ENCODE measurements at places on chromosomes 1 and 21. TPM values are rescaled to one million over a fixed set of nuclear protein-coding genes. Genes with fewer than 3 reads are reported as not detected.
A peak's percentile ranks its signal among the peaks of the same experiment; 100 is the strongest.

- no peak for DNase-seq
Observed at GRCh38 chr1:234684856-234685255, 74.9 kb upstream of the IRF2BP2 start.

DNA sequence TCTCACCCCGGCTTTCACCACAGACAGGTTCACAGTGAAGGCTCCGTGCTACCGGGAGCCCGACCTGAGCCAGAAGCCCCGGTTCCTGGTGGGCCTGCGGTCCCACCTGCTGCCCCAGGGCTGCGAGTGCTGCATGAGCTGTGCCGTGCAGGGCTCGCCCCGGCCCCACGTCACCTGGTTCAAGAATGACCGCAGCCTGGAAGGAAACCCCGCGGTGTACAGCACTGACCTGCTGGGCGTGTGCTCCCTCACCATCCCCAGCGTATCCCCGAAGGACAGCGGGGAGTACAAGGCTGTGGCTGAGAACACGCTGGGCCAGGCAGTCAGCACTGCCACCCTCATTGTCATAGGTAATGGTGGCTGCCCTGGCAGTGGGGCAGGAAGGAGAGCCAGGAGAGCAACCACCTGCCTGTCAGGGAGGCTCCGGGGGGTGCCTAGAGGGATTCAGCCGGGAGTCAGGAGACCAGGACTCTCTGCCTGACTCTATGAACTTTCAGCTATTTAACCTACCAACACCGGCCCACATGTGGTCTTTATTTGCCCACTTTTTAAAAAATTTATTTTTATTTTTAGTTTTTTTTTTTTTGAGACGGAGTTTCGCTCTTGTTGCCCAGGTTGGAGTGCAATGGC is 36.4 kb downstream of the IGFN1 start:
- no peak for DNase-seq

- DNase-seq = no peak
Observed at GRCh38 chr1:10814976-10815857, 18.8 kb upstream of the CASZ1 start.

GRCh38 chr1:177645491-177646190 is 324.2 kb downstream of the SEC16B start:
- no peak for DNase-seq

DNA sequence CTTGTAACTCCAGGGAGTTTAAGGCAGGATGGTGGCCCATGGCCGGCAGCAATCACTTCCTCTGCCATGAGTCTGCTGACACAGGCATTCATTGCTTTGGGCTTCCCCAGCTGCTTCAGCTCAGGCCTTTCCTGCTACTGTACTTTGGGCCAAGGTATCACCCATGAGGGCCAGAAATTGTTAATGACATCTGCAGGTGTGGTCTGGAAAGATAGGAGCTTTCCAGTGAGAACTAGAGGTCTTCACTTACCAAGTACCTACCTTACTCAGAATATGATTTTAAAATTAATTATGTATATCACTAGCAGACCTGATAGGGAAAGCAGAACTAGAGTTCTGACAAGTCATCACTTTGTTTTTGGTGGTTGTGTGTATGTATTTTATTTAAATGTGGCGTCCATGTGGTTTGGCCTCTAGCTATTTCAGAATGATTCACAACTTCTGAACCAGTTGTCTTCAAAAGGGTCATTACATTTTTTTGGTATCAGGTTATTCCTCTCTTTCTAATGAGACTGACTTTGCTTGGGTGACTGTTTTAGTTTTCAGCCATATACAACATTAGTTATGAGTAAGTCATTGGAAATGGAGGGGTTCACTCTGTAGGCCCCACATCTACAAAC is 2.7 kb downstream of the RGL1 start:
- DNase-seq = peak; percentile 74

DNA sequence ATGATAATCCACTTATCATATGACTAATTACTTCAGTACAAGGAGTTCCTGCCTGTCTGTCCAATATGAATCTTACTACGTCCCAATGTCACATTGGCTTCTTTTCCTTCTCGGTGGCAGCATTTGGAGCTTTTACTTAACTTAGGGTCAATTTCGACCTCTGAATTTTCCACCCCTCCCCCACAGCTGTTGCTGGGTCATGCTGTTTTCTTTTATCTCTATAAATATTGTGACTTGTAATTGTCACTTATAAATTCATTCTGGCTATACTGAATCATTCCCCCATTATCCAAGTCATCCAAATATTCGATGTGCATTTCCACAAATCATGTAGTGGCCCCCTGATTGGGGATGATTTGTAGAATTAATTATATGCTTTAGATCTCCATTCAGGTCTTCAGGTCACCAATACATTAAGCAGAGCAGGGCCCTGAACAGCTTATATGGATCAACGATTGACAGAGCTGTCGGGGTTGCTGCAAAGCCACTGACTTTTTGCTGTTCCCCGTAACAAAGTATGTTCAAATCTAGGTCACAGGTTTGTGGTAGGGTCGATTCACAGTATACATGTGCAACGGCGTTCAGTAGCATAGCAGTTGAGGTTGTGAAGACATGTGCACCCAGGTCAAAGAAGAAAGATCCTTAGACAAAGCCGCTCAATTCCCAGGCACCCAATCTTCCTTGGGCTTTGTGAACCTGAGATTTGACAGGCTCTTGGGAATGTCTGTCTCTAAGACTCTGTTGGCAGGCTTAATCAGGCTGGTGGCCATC is 18.3 kb upstream of the RNU1-4 start:
- DNase-seq = no peak

GRCh38 chr1:33547576-33547975 is 75.1 kb downstream of the ZSCAN20 start:
- DNase-seq = no peak

DNA sequence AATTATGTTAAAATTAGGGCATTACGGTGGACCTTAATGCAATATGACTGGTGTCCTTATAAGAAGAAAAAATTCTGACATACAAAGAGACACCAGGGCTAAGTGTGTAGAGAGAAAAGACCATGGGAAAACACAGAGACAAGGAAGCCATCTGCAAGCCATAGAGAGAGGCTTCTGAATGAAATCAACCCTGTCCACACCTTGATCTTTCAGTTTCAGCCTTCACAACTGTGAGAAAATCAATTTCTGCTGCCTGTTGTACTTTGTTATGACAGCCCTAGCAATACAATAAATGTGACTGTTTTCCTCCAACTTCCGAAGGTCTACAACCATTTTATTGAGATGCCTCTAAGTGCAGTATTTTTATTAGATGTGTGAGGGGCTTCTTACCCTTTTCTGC is 1407.2 kb downstream of the MRPL39 start:
- DNase-seq = no peak

DNA sequence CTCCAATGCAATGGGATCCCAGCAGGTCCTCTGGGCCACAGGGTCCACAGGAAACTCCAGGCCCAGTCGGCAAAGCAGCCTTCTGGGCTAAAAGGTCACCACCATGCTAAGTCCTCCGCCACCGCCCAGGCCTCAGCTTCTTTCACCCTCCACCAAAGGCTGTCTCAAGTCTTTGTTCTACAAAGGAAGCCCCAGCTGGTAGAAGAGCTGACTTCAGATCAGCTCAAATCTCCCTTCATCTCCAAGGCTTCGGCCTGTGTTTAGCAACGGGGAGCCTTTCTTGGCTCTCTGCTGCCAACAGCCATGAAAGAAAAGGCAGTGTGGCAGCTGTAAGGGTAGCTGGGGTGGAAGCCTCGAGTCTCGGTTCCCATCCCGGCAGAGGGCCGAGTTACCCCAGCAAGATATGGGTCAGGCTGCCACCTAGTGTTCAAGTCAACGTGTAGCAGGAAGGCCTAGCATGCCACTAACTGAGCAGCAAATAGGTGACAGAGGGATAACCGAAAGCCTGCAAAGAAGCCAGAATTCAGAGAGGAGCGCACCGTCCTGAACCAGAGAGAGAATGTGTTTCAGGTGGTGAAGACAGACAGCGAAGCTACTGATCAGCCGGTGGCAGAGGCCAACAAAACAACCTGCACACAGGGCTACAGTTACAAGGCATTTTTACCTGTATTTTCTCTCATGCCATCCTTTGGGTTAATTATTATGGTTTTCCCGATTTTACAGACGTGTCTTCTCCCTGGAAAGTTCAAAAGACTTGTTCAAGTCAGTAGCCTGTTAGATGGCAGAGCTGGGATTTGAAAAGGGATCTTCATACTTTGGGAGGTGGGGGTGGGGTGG is 26.8 kb upstream of the CRNN start:
- peak; percentile 85 for DNase-seq

- peak; percentile 84 for DNase-seq
Observed at GRCh38 chr1:201640624-201641023, 101.7 kb downstream of the NAV1 start.

- peak; percentile 92 for DNase-seq
Observed at GRCh38 chr1:183915625-183916510, 110.9 kb downstream of the RGL1 start.

GRCh38 chr1:166953491-166953890 is 21.8 kb downstream of the ILDR2 start:
- DNase-seq = no peak

DNA sequence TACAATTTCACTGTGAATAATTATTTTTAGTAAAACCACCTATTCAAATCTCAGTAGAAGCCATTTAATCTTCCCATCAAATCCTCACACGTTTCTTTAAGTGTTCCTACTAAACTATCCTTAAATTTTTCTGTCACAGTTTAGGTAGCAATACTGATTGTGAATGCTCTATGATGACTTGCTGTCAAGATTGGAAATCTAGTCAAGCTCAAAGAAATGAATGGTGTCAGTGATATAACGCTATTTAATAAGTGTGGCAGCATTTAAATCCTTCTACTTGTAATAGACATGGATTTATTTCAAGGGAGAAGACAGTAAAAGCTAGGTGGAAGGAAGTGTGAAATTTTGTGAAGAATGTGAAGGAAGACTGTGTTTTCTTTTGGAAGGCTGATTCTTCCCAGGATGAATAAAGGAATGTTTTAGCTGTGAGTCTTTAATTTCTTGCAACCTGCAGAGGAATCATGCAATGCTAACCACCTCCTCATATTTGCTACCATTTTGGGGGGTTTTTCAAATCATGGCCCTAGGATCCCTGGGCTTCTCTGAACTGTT is 936.7 kb upstream of the NEGR1 start:
- DNase-seq = no peak

- DNase-seq = no peak
Observed at GRCh38 chr1:17717594-17718535, 37.3 kb upstream of the ACTL8 start.

- no peak for DNase-seq
Observed at GRCh38 chr1:221643404-221644144, 98.3 kb downstream of the DUSP10 start.

DNA sequence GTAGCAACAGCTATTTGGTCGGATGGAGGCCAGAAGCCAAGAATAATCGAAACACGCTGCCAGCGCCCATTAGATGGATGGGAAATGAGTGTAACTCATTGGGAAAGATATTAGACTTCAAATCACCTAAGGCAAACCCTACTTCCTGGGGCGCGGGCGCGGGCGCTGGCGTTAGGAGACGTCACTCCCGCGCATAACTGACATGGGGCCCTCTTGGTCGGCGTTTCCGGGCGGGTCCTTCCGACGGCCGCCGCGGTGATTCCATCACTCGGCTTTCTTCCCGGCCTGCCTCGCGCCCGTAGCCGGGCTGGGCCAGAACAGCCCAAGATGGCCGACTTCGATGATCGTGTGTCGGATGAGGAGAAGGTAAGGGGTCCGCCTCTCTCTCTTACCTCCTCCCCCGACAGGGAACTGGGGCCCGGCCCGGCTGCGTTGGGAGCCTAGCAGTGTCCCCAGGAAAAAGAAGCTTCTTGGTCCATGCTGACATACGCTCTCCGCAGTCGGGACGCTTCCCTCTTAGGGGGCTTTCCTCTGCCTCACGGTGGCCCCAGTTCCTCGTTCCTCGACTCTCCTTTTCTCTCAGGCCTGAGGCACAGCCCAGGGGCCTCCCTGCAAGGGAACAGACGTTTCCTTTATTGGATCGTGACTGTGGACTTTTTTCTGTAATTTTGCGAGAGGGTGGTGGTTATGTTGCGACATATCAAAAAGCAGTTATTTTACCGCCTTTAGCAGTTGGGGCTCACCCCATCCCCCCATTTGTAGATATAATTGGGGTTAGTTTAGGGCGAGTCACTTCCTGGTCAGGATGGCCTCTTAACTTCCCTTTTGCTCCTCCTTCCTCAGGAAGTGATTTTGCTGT is at the start of gene CAPZA1:
TSS of gene CAPZA1 (plus strand) at position 315 of the 859 bp plus-strand sequence. CDS start at position 328, 13 bp downstream.
- peak; percentile 96 for DNase-seq

- no peak for DNase-seq
Observed at GRCh38 chr1:195113471-195113870, 1494.8 kb downstream of the KCNT2 start.

GRCh38 chr21:15455819-15456462 is 273.8 kb upstream of the USP25 start:
- no peak for DNase-seq

- no peak for DNase-seq
Observed at GRCh38 chr1:22645931-22646330, 2.5 kb downstream of the C1QC start.

GRCh38 chr1:27031235-27032118 is 18.8 kb upstream of the TENT5B start:
- peak; percentile 93 for DNase-seq

DNA sequence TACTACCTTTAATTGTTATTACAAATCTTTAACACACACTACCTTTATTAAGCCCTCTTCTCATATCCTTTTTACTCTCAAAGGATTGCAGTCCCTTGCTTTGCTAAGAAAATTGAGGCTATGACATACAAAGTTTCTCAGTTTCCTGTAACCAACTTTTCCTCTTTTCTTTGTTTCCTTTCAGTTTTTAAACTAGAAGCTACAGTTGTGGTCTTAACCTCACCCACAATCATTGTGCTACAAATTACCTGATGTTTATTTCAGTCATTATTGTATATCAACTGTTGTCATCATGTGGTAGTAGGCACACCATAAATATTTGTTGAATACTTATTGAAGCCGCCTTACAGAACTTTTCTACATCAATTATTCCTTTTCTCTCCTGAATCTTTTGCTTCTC is 51.8 kb downstream of the SLAMF6 start:
- DNase-seq = no peak

DNA sequence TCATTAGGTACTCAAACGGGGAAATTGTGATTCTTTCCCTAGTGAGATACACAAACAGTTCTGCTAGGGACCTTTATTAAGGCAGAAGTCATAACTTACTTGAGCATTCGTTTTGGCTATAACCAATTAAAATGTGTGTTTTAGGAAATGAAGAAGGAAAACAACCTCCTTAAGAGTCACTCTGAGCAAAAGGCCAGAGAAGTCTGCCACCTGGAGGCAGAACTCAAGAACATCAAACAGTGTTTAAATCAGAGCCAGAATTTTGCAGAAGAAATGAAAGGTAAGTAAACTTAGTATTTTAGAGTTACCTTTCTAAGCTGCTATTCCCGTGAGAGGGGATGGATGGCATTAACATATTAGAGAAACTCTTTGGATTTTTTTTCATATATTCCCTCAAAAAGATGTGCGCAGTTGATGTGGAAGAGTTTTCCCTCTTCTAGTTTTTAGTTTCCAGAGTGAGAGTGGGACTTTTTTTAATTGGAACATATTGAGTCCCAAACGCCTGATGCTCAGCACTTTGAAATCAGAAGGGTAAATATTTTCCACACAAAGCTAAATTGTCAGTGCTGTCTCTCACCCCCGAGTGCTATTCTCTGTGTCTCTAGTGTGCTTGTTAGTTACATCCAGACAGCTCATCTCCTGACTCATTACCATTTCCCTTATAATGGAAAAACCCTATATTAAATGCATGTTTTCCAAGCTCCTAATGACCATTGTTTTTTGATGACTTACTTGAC is 34.9 kb downstream of the CENPF start:
- DNase-seq = no peak

The SLC25A34 gene
- 1.5 TPM for total RNA-seq

The INTS3 gene
- 31.4 TPM for total RNA-seq

Data from sigmoid colon (tissue), 7 donors.